RPMI8226 (cell line): ENCODE measurements at places on chromosomes 5 and 9.

- DNase-seq: peak; percentile 23
Measured at GRCh38 chr5:176626876-176627236, 3.5 kb downstream of the SNCB start.

DNA sequence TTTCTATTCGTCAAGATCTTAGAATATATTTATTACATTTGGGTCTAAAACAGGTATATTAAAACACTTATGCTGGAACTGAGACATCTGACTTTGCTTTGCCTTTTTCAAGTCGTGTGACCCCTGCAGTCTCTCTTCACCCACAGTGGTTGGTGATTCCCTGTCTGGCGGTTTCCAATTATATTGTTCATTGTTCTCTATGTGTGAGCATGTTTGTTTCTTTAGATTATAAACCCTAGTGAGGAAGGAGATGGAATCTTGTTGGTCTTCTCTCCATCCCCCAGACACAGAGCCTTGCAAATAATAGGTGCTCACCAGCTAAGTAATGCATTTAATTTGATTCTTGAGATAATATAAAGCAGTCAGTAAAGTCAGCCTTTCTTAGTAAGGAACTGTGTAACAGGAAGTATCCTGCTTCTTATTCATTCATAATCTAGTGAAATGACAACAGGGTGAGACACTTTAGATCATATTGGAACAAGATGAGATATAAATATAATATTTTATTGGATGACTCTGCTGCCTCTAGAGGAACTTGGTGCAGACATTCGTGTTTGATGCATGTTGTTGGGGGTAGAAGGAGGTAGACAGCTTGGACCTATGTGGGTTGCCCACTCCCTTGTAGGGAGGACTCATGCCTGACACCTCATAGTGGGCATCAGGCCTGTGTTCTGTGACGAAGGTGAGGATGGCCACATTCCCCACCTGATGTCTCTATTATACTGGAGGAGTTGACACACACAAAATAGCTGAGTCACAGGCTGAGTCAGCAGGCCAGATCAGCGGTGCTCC, 88.1 kb downstream of the FGF1 start:
- DNase-seq: no peak

- no peak for DNase-seq
Measured at GRCh38 chr5:91339063-91339705, 43.9 kb downstream of the ARRDC3 start.

- peak; percentile 77 for DNase-seq
Measured at GRCh38 chr5:38453506-38453905, 102.9 kb downstream of the LIFR start.

GRCh38 chr5:93845376-93845775, 104.0 kb upstream of the POU5F2 start:
- DNase-seq: no peak

DNA sequence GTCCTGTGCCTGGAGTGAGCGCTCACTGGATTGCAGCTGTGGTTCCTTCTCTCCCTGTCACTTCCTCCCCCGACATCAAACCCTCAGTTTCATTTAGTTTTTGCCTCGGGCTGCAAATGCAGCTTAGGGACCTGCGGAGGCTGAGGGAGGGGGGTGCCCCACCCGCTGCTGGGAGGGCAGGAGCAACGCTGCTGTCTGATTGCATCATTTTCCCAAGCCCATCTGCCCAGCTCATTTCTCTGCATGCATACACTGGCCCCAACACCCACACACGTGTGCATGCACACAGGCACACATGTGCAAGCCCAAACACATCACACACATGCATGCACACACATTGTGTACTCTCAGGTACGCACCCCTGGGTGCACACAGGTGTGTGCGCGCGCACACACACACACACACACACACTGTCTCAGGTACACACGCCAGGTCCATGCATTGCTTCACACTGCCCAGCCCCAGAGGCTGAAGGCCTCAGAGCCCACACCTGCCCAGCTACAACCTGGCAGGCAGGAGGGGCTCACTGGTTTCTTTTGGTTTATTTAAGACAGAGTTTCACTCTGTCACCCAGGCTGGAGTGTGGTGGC, 3.4 kb downstream of the ASS1 start:
- peak; percentile 93 for DNase-seq

DNA sequence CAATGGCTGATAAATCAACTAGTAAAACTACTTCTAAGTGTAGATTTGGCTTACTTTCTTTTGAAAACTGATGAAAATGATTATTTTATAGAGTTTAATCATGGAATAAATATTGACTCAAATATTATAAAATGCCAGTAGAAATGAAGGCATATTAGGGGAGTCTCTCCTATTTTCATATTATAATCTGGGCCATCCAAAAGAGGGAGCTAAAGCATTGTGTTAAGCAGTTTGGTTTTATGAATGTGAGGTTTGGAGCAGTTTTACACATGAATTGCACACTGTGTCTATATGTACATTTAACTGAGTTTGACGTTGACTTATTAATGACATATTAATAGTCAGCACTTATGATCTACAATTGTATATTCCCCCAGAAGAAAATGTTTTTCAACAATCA, 17.4 kb downstream of the CDH9 start:
- DNase-seq: peak; percentile 8

GRCh38 chr9:97675655-97676054, 21.5 kb downstream of the XPA start:
- no peak for DNase-seq
